ENCODE measurements at places on chromosomes 3 and 15.

GRCh38 chr3:160061525-160061924 lies 72.9 kb downstream of the IL12A start:
- no peak for DNase-seq

- DNase-seq = no peak
These were observed 446.2 kb upstream of the ALCAM start for GRCh38 chr3:104920512-104920911.

DNA sequence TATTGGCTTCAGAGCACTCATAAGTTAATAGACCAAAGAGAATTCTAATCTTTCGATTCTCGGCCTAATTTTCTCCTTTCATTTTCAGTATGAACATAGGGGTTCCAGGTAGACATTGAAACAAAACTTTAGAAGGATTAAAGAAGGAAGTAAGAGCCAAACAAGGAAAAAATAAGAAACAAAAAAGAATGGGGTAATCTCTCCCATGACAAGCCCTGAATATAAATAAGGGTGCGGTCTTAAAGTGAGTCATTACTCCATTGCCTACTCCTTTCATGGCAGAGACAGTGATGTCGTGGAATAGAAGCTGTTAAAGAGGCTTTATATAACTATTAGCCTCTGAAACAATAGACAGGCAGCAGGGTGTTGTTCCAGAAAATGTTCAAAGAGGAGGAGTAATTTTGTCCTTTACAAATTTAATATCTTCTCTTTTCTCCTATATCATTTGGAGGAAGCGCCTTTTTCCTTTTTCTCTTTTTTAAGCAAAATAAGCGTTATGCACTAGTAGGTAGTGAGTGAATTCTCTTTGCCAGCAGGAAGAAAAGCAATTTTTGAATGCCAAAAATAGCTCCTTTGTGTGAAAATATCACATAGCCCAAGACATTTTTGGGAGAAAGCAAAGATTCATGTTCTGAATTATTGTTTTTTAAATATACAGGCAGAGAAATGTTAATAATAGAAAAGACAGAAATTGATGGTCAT lies 607.9 kb upstream of the KCNMB2 start:
- no peak for DNase-seq

DNA sequence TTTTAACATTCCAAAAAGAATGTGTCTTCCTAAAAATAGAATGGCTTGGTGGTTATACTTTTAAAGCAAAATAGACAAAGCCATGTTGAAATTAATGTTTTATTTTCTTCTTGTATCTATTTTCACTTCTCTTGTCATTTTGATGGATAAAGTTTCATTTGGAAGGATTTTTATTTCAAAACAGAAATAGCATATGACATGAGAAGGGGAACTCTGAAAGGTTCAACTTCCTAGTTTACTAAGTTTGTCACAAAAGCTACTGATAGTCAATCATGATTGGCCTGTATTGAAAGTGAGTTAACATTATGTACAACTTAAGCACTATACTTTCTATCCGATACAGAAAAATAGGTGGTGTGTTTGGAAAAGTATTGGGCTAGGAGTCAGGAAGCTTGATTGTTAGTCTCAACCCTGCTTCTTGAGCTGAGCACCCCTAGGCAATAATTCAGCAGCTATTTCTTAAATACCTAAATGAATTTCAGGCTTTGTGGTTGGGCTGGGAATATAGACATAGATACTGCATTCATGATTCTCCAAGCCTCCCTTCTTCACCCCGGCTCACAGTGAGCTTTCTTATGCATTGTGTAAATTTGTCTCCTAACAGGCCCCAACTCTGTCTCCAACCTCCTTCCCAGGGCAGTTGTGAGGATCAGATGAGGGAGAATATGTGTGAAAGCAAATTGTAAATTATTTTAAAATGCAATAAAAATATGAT lies 46.9 kb upstream of the CSPG4 start:
- no peak for DNase-seq

DNA sequence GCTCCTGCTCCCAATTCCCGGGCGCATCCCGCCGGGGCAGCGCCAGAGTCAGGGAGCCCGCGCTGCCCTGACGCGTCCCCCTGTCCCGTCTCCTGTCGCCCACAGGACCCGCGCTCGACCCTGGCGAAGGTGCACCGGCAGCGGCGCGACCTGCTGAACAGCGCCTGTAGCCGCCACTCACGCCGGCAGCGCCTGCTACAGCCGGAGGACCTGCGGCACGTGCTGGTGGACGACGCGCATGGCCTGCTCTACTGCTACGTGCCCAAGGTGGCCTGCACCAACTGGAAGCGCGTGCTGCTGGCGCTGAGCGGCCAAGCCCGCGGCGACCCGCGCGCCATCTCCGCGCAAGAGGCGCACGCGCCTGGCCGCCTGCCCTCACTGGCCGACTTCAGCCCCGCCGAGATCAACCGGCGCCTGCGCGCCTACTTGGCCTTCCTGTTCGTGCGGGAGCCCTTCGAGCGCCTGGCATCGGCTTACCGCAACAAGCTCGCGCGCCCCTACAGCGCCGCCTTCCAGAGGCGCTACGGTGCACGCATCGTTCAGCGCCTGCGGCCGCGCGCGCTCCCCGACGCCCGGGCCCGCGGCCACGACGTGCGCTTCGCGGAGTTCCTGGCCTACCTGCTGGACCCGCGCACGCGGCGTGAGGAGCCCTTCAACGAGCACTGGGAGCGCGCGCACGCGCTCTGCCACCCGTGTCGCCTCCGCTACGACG lies 16.9 kb downstream of the C3orf22 start:
- DNase-seq = no peak

- no peak for DNase-seq
These were observed 36.2 kb downstream of the CBLB start for GRCh38 chr3:105832644-105833043.

DNA sequence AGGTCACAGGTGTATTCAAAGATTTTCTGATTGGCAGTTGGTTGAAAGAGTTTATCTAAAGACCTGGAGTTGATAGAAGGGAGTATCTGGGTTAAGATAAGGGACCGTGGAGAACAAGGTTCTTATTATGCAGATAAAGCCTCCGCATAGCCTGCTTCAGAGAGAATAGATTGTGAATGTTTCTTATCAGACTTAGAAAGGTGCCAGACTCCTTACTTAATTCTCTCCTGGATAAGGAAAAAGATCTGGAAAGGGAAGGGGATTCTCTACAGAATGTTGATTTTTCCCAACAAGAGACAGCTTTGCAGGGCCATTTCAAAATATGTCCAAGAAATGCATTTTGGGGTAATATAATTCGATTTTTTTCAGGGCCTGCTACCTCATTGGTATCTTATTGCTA lies 341.3 kb upstream of the RARB start:
- no peak for DNase-seq

- DNase-seq = no peak
These were observed 14.8 kb downstream of the CHCHD6 start for GRCh38 chr3:126718561-126719445.

DNA sequence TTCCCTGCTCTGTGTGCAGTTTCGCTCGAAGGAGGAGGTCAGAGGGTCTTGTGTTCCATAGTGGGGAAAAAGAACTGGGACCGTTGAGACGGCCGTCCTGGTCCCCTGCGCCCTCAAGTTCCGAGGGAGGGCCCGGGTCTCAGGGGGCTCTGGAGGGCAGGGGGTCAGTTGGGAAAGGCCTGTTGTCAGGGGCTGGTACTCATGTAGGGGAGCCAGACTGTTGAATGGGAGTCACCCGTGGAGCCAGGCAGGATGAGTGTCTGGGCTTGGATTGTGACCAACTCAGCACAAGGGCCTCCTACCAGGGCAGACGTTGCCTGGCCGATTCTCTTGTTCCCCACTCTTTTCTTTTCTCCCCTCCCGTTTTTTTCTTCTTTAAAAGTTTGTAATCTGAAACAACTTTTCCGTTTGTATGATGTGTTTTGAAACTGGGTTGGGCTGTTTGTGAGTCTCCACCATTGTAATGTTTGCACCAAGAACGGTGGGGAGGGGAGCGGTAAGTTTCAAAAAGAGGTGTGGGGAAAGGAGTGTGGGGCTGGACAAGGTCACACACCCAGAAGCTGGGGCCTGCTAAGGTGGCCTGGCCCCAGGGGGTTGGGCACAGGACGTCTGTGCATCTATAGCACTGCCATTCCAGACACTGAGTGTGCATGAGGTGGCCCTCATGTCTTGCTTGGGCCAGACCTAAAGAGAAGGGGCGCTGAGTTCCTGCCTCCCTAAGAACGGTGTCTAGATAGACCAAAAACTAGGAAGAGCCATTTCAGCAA lies 1.1 kb downstream of the CMTM7 start:
- no peak for DNase-seq

- no peak for DNase-seq
These were observed 87.4 kb upstream of the MEX3B start for GRCh38 chr15:82133251-82133650.

DNA sequence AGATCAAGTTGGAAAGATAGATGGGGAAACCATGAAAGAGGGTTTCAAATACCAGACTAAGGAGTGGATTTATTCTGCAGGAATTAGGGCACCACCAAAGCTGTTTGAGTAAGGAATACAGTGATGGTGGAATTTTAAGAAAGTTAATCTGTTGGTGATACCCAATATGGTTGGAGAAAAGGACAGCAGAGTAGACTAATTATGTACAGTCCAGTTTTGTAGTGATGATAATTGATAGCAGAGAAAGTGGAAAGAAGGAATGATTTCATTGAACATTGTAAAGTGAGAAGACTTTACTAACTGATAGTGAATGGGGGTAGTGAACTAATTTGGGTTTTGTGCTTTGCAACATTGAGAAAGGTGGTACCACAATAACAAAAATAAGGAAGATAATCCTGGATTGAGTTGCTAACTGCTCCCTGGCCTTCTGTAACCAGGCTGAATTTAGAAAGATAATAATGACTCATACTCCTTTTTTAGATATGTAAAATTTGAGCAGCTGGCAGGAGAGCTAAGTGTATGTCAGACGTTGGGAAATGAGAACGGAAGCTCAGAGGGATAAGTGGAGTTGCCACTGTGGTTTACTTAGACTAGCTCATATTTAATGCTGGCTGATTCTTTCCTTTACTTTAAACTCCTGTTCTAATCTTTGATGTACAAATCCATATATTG lies 16.9 kb downstream of the TCAIM start:
- peak; percentile 73 for DNase-seq

- no peak for DNase-seq
These were observed 1.2 kb upstream of the ZBED2 start for GRCh38 chr3:111596328-111596727.

GRCh38 chr15:73699249-73700040 lies 15.3 kb downstream of the CD276 start:
- no peak for DNase-seq

DNA sequence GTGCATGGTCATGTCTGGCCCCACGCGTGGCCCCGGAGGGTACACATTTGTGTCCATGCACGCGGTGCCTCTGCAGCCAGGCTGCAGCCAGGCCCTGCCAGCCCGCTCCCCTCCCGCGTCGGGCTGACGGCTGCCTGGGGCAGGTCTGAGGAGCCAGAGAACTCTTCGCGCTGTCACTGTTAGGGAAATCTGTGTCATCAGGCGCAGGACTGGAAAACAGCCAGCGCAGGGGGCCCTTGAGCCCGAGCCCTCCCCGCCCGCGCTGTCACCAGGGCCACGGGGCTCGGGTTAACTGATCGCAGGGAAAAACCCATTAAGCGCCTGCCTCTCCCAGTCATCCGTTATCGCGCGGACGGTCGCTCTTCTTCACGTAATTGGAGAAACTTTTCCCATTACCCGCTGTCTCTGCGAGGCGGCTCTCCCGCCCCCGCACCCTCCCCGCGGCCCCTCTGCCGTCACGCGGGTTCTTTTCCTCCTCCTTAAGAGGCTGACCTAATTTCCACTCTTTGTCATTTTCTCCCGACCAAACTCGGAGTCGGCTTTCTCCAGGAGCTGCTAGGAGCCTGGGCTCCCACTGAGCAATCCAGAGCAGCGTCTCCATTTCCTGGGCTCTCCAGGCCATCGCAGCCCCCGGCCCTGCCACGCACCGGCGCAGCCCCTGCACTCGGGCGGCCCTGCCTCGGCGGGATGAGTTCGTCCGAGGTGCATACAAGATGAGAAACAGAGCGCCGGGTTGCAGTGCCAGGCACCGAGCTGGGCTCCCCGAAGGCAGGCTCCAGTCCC lies 57.5 kb upstream of the PRR23E start:
- DNase-seq = no peak

GRCh38 chr3:48435774-48436476 lies 4.0 kb downstream of the CCDC51 start:
- DNase-seq = peak; percentile 73

DNA sequence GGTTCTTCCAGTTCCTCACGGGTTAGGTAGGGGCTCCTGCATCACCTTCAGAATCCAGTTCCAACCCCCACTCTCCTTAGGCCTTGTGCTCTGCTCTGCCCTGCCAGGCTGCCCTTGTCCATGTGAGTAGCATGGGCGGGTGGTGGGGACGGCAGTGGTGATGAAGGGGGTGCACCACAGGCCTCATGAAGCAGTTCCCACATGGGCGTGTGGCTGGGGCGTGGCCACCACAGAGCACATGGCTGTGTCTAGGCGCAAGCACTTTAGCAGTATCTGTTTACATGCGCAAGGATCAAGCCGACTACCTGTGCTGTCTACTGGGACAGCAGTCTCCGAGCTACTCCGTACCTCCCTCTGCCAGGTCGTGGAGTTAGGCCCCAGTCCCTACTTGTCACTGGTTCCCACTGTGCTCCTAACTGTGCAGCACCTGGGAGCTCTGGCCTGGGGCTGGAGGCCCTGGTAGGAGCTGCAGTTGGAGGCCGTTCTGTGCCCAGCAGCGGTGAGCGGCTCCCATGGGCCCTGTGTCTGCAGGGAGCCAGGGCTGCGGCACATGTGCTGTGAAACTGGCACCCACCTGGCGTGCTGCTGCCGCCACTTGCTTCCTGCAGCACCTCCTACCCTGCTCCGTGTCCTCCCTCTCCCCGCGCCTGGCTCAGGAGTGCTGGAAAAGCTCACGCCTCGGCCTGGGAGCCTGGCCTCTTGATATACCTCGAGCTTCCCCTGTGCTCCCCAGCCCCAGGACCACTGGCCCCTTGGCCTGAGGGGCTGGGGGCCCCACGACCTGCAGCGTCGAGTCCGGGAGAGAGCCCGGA lies 53.5 kb downstream of the PLXNA1 start:
- DNase-seq = no peak
